ENCODE measurements at places on chromosomes 3 and 15.

- DNase-seq = no peak
These were observed 346.8 kb downstream of the TBL1XR1 start for GRCh38 chr3:176850498-176850897.

DNA sequence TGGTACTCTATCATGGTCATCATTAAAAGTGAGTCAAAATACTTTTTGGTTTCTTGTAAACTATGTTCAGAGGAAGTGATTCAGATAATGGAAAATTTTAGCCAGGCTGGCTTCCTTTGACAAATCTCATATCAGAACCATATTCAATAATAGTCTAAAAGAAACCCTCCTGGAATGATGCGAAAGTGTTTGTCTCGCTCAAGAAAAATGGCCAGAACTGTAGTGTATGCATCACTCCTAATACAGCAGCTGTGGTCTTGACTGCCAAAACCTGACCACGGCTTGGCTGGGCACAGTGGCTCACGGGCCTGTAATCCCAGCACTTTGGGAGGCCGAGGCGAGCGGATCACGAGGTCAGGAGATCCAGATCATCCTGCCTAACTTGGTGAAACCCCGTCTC lies 35.6 kb upstream of the KCNMB2 start:
- no peak for DNase-seq

- peak; percentile 96 for DNase-seq
These were observed 533.5 kb downstream of the IGSF11 start for GRCh38 chr3:118501152-118501551.

GRCh38 chr15:58352026-58352929 lies 79.5 kb upstream of the LIPC start:
- DNase-seq = no peak

GRCh38 chr3:149424918-149425317 lies 47.5 kb upstream of the TM4SF1 start:
- DNase-seq = no peak

GRCh38 chr15:40688932-40689799 lies 5.8 kb upstream of the RAD51 start:
- DNase-seq = no peak

DNA sequence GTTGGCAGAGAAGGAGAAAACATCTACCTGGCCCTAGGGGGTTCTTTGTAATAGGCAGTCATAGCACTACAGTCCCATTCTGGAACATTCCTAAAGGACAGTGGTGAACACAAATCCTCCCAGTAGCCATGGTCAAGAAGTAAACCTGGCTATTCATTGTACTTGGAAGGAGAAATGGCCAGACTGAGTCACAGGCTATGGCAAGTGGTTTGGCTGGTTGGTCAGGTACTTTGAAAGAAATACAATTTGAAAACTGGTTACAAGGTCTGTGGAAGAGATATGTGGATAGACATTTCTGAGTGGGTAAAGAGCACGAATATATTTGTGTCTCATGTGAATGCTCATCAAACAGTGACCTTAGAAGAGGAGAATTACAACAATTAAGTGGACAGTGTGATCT lies 33.0 kb upstream of the FAN1 start:
- DNase-seq = no peak

- no peak for DNase-seq
These were observed 28.0 kb downstream of the RAD51 start for GRCh38 chr15:40722934-40723333.

DNA sequence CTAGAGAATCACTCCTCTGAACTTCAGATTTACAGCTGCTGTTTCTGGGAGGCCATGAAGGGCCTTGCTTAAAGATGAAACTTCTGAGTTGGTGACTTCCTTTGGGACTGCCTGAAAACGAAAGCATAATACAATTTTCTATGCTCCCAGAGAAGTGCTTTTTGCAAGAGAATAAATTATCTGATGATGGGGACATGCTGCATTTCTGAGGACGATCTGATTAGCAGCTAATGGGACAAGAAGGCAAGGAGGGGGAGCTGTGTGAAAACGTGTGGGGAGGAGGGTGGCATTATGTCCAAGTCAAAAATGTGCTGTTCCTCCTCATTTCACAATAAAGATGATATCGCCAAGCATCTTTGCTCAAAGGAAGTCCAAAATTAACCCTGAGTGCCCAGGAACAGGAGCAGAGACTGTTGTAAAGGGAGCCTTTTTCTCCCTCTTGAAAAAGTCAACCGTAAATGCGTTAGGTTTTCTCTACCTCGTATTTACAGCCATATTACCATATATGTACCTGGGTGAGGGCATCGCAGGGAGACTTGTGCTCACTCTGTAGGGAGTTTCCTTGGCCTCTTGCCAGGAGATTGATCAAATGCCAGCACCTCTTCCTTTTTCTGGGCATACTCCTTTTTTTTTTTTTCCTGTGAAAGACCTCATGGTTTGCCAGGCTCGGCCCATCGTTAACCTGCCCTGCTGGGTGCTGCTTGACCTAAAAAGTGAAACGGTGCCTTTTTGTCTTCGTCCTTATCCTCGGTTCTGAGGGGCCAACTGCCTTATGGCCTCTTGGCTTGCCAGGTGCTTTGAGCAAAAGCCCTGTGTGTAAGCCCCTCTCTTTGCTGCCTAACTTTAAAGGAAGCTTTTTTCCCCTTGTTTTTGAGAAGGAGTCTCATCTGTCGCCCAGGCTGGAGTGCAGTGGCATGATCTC lies 11.5 kb downstream of the ITPR1 start:
- no peak for DNase-seq

- no peak for DNase-seq
These were observed 65.3 kb upstream of the GATM start for GRCh38 chr15:45443645-45444044.

GRCh38 chr3:122239112-122239511 lies 55.6 kb downstream of the CASR start:
- no peak for DNase-seq

GRCh38 chr3:154085799-154086198 lies 35.4 kb upstream of the ARHGEF26 start:
- DNase-seq = no peak

DNA sequence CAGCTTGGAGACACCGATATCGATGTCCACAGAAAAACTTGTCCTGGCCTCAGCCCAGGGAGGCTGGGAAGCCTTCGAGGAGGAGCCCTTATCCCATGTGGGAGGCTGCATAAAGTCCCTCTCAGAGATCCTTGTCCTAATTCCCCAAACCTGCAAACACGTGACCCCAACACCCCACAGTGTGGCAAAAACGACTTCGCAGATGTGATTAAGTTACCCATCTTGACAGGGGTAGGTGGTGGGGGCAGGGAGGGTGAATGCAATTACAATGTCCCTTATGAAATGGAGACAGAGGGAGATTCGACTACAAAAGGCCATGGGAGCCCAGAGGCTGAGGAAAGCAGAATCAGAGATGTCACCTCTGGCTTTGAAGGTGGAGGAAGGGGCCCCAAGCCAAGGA lies 2.3 kb upstream of the TLR9 start:
- no peak for DNase-seq

GRCh38 chr3:22284559-22284958 lies 533.5 kb upstream of the ZNF385D start:
- no peak for DNase-seq

- DNase-seq = no peak
These were observed 45.2 kb downstream of the ASTE1 start for GRCh38 chr3:130981469-130981868.

DNA sequence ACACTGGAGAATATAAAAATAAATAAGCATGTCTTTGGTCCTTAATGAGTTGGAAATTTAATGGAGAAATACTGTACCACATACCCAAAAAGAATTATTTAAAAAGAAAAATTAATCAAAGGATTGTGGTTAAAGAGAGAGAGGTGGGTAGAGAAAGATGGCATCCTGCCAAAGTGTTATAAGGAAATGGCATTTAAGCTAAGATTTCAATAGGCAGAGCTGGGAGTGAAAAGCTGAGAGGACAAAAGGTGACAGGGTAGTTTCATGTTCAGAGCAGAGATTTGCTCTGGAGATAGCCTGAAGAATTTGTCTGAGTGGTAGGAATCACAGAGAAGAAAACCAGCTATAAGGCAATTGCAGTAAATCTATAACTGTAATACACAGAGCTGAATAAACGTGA lies 181.0 kb downstream of the SI start:
- peak; percentile 35 for DNase-seq

GRCh38 chr3:71514621-71515020 lies 68.9 kb downstream of the FOXP1 start:
- no peak for DNase-seq

- no peak for DNase-seq
These were observed 6.2 kb upstream of the MAP1A start for GRCh38 chr15:43511012-43511885.

- DNase-seq = no peak
These were observed 83.1 kb downstream of the GAP43 start for GRCh38 chr3:115706311-115706829.

DNA sequence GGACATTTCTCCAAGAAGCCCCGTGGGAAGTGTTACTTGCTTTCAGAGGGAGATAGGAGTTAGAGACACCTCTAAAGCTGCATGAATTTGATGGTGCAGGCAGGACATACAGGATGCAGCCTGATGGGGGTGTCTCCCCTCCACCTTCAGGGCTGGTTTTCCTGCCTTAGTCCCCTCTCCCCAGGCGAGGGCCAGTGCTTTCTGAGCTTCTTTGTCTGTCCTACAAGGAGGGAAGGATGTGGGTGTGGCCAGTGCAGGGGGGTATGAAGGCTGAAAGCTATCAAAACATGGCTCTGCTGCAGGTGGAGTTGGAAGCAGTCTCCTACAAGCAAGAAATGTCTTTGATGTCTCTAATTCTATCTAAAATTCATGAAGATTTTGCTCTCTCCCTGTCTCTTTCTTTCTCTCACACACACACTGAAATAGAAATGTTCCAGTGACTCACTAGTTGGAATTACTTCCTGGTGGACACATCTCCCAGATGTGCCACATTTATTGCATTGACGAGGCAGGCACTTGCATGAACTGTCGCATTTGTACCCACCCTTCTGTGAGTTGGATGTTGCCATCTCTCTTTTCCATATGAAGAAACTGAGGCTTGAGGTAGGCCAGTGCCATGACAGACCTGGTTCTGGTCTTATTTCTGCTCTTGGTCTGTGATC lies 13.9 kb upstream of the PODXL2 start:
- DNase-seq = no peak

- DNase-seq = no peak
These were observed 364.8 kb upstream of the TPRG1 start for GRCh38 chr3:188807006-188807405.

DNA sequence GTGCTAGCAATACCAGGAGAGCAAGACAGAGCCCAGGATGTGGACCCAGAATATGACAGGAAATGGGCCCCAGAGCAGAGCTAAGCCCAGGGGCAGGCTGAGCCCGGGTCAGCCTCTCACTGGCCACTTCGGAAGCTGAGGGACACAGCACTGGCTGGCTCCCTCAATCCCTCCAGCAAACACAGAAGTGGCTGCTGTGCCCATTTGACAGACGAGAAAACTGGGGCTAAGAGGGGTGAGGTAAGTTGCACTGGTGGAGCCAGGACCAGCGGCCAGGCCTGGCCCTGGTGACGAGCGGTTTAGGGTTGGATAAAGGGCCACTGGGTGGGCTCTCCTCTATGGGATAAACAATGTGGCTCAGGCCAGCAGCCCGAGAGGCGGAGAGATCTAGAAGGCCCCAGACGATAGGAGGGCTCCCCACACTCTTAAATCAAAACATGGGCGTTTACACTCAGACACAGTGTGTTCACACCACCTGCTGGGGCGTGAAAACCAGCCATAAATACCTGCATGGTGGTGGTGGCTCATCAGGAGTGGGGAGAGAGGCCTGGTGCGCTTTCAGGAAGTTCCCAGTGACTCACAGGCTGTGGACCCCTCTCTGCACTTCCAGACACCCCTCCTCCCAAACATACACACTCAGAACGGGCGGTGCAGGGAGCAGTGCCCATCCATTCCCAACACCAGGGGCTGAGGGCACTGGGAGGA lies 12.0 kb upstream of the LINGO1 start:
- no peak for DNase-seq

- DNase-seq = no peak
These were observed 2.9 kb downstream of the IFT57 start for GRCh38 chr3:108219336-108219735.

GRCh38 chr3:72116226-72116625 lies 331.3 kb upstream of the PROK2 start:
- no peak for DNase-seq

- DNase-seq = no peak
These were observed 232.2 kb downstream of the ADAMTS17 start for GRCh38 chr15:100109486-100110035.

GRCh38 chr3:882533-882932 lies 210.3 kb upstream of the CNTN6 start:
- peak; percentile 11 for DNase-seq

DNA sequence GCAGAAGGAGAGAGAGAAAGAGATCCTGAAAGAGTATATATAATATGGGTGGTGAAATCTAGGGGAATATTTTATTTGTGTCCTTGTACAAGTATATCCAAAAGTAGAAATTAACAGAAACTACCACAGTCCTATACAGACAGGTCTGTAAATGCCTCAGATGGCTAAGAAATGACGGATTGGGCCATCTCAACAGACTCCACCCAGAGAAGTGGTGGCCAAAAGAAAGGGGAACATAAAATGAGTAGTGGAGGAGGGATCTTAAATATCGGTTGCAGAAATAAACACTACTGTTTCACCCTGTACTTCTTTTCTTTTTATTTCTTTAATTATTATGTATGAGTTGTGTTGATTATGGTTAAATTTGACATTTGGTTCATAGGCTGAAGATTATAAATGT lies 47.7 kb downstream of the CCR3 start:
- no peak for DNase-seq

DNA sequence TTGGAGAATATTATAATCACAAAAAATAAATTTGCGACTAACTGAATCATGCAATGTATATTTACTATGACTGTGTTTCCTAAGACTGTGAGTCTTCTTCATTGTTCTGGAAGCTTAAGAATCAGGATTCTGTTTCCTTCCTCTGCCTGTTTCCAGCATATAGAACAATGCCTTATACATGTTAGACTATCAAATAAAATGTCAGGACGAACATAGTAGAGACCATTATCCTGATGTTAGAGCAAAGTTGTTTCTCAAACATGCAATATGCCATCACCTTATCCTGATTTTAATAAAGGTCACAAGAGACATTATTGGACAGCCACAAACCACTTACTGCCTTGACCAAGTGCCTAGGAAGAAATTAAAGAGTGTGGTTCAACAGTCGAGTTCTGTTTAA lies 457.4 kb upstream of the AGTR1 start:
- peak; percentile 29 for DNase-seq

GRCh38 chr15:42101861-42102260 lies 7.5 kb upstream of the PLA2G4D start:
- no peak for DNase-seq
